ENCODE measurements at places on chromosomes 4 and X.

DNA sequence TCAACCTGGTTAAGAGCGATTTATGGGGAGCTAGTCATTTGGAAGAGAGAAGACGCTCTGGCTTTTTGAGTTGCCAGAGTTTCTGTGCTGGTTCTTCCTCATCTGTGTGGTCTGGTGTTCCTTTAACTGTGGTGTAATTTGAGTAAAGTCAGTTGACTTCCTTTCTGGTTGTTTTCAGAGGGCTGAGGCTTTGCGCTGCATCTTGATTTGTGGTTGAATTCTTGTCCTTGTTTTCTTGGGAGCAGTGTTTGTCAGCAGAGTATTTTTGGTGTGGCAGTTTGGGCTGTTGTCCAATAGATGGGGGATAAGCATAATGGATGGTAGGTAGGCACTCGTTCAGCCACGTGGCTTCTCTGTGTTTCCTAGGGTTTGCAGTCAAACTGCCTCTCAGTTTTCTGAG, 2143.2 kb upstream of the TENM3 start:
- DNase-seq = no peak

DNA sequence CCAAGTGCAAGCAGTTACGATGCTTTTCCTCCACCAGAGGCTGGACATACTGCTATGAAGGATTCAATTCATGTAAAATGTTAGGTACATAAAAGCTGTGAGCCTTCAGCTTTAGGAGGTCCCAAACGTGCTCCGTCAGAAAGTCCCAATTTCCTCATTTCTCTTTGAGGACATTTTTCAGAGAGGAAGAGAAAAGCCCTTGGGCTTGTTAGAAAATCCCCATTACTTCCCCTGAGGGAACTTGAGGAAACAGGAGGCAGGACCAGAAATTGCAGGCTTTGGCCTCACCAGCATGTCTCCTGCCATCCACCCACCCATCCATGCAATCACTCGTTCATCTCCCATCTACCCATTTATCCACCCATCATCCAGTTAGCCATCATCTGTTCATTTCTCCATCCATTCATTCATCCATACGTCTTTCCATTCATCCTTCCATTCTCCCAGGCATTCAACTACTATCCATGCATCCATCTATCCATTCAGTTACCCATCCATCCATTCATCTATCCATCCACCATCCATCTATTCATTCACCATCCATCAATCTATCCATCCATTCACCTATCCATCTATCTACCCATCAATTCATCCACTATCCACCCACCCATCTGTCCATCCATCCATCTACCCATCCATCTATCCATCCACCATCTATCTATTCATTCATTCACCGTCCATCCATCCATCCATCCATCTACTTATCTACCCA, 223.5 kb downstream of the AFAP1 start:
- no peak for DNase-seq

- no peak for DNase-seq
These were observed 496.3 kb downstream of the PDGFC start for GRCh38 chr4:156475322-156475721.

DNA sequence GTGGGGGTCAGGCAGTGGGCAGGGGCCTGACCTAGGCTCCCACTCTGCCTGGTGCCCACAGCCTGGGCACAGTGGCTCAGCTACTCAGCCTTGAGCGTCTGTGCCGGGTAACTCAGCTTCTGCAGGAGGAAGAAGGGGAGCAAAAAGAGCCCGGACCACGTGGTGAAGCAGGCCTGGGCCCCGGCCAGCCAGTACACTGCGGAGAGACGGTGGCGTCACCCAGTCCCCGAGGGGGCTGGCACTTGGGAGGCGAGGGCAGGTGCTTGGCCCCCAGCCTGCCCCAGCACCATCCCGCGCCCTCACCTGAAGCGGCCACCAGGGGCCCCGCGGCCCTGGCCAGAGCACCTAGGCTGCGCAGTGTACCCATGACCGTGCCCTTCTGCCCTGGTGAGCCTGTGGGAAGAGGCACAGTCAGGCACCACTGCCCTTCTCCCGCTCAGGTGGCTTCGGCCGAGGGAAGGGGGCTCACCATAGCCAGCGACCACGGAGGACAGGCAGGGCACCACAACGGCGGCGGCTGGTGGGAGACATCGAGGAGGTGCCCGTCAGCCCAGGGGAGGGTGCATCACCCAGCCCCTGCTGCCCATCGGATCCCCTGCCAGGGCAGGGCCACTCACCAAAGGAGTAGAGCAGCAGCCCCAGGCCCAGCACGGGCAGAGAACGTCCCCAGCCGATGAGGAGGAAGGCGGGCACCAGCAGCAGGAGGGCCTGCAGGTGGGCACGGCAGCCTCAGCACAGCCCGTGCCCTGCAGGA, 32.3 kb downstream of the NOP14 start:
- DNase-seq = no peak

DNA sequence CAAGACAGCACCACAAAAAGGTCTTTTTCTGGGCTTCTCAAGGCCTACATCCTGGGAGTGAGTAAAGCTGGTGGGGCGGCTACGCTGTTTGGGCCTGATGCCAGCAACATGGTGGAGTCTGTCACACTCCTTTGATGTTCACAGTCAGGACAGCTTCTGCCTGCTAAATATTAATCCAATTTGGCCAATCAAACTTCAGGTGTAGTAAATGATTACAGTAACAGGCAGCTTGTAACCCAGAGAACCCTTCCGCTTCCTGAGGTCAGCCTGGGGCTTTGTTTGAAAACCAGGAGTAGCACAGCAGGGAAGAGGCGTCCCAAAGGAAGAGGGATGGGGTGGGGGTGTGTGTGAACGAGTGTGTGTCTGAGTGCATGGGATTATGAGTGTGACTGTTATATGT, 220.4 kb downstream of the MAML3 start:
- no peak for DNase-seq

- DNase-seq = no peak
These were observed 34.4 kb downstream of the AFAP1 start for GRCh38 chr4:7904952-7905915.

Measured in T-helper 2 cell (primary cell).